ENCODE measurements at places on chromosomes 1 and 21. TPM values are rescaled to one million over a fixed set of nuclear protein-coding genes. Genes with fewer than 3 reads are reported as not detected.

DNA sequence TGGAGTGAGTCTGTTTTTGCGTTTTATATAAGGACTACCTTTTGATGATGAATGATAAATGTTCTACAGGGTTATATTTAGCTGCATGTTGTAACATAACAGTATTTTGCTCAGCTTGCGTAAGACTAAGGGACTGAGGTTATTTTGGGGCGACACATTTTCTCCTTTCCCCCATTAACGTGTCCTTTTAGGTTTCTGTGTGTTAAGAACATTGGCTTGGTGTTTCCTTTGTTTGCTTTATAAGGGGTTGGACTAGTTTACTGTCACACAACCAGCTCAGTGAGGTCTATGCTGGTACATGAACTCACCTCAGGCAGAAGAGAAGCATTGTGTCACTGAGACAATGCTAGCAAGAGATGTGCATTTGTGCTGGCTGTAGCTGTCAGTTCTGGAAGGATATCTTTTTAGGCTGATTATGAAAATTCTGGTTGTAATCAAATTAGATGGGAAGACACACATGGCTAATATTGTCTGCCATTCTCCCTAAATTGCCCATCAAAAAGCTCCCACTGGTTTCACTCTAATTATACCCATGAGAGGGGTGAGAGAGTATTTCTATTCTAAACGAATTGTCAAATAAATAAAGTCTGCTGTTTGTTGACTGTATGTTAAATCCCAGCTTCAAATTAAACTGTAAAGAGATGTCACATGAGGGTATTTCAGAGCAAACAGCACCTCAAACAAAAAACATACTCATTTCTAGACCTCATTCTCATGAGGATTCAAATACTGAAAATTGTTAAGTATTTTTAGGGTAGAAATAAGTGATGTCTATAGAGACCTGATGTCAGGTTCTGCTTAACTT lies 62.6 kb downstream of the CDC14A start:
- DNase-seq: no peak

- DNase-seq: no peak
These were observed 204.9 kb downstream of the TBX15 start for GRCh38 chr1:118783095-118783758.

DNA sequence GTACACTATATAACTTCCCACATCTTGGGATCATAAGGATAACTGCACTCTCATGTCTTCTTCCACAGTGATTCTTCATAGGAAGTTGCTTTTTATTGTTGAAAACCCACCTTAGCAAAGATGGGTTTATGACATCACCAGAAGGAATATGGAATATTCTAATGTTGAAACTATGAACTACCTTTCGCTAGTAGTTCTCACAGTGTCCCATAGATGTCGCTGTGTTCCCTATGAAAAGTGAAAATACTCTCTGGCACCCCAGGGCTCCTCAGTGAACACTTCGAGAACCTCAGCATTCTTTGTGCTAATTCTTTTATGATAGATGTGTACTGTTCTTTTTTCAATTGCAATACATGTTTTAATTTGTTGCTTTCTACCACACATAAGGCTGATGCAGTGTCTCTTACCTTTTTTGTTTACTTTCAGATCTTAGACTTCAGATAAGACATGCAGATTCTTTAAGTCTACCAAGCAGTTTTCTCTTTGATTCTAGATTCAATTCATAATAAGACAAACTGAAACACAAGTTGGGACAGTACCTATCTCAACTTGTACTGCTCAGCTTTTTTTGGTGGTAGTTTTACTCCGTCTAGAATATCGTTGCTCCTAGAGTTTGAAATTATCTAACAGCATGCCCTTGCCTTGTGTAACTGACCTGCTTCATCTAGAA lies 90.8 kb downstream of the GTF2B start:
- no peak for DNase-seq

GRCh38 chr1:42533101-42533863 lies 70.2 kb downstream of the CCDC30 start:
- DNase-seq: no peak

Gene DNASE2B
- total RNA-seq: not detected

Gene CA6
- not detected for total RNA-seq

Measured in osteocyte (in vitro differentiated cells).